Kidney capillary endothelial cell (primary cell): ENCODE measurements at places on chromosomes 1 and 21.

- no peak for DNase-seq
Measured at GRCh38 chr1:214379236-214379970, 98.4 kb downstream of the SMYD2 start.

GRCh38 chr1:6059866-6060265 lies 14.2 kb downstream of the KCNAB2 start:
- DNase-seq = no peak

- no peak for DNase-seq
Measured at GRCh38 chr1:230509281-230509977, 83.3 kb upstream of the PGBD5 start.

- no peak for DNase-seq
Measured at GRCh38 chr1:231076802-231077201, 36.7 kb upstream of the FAM89A start.

DNA sequence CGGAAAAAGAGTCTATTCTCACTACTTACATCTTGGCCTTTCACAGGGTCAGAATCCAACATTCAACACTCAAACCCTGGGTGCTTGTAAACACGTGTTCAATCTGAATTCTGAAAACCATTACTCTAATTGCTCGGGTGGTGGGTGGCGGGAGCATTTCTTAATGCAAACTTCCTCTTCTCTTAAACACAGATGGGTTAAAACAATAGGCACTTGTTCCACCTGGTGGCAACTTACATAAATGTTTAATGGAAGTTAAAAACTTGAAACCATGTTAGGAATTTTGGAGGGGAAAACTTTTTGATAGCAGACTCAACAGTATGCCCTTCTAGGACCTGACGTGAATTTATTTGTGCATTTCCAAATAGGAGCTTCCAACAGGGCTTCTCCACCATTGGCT lies 23.4 kb upstream of the TDRD10 start:
- DNase-seq = no peak

GRCh38 chr1:67137307-67137753 lies 2.6 kb upstream of the C1orf141 start:
- DNase-seq = no peak

- DNase-seq = no peak
Measured at GRCh38 chr1:39899611-39900538, 1.8 kb downstream of the MYCL start.
